ENCODE measurements at places on chromosomes 7 and 10.

DNA sequence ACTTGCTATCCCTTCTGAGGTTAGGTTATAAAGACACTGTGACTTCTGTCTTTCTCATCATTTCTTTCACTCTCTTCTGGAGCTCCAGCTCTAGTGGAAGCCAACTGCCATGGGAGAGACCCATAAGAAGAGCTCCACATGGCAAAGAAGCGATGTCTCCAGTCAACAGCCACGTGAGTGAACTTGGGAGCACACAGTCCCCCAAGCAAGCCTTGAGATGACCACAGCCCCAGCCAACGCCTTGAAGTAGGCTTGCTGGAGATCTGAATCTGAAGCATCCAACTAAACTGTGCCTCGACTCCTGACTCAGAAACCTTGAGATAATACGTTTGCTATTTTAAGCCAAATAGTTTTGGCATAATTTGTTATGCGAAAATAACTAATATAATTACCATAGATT, 181.7 kb upstream of the GDF10 start:
- DNase-seq: no peak

GRCh38 chr10:108597031-108597430, 1326.3 kb downstream of the XPNPEP1 start:
- DNase-seq: no peak

GRCh38 chr7:100100420-100101015, 679 bp downstream of the MCM7 start:
- DNase-seq: peak; percentile 81

- DNase-seq: no peak
Measured at GRCh38 chr7:80760292-80760691, 121.8 kb downstream of the CD36 start.

- no peak for DNase-seq
Measured at GRCh38 chr7:1961701-1962276, 271.0 kb downstream of the MAD1L1 start.

- no peak for DNase-seq
Measured at GRCh38 chr7:12771378-12771877, 84.0 kb downstream of the ARL4A start.

DNA sequence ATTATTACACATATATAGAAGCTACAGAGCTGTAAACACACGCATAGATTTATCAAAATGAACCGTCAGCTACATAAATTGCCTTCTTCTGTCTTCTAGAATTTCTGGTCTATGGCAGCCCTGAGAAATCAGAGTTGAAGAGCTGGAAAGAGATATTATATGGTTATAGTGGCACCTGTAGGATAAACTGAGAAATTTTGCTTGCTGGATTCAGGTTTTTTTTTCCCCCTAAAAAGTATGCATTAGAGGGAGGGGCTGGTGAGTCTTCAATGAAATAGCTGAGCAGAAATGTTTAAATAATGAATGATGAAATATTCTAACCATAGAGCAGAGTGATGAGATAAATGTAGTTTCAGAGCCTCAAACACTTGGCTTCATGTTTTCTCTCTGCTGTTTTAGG, 78.0 kb upstream of the DYNC1I1 start:
- no peak for DNase-seq

- DNase-seq: no peak
Measured at GRCh38 chr7:69813637-69814240, 215.5 kb downstream of the AUTS2 start.

GRCh38 chr7:126657137-126657536, 595.6 kb downstream of the GRM8 start:
- DNase-seq: no peak

DNA sequence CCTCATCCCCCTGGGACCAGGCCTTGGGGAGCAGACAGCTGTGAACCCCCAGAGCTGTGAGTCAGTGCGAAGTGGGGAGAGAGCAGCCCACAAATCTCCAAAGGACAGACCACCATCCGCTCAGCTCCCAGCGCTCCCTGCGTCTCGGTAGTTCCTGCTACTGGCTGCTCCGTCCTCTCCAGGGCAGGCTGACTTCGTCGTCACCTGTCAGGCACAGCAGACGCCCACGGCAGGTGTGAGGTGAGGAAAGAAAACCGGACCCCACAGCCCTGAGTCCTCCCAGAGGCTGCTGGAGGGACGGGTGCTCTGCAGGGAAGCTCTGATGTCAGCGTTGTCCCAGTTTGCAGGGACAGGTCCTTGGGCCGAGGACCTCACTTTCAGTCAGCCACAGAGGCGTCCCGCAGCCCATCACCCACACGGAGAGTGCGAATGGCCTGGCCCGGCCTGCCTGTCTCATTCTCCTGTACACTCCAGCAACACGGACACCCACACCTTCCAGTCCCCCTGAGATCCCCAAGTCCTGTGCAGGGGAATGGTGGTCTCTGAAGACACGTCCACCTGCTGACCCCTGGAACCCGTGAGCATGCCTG, 95.2 kb downstream of the DNAJB6 start:
- DNase-seq: no peak

Measured in D721Med (cell line).